ENCODE measurements at places on chromosomes 12 and 14.
A peak's percentile ranks its signal among the peaks of the same experiment; 100 is the strongest.

- DNase-seq, result no peak
These were observed 576.1 kb downstream of the ALG10 start for GRCh38 chr12:34598352-34598827.

DNA sequence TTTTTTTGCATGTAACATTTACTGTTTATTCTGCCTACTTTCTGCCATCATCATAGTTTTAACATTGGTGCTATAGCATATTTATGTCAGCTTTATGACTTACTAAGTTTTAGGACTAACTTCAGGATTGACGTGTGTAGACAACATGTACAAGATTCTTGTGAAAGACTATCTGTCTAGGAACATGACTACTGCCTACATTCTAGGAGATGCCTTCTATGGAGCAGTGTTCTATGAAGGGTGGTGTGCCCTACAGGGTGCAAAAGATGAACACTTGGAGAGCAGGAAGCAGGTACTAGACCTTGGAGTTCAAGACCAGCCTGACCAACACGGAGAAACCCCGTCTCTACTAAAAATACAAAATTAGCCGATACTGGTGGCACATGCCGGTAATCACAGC lies 118.6 kb downstream of the FGD4 start:
- no peak for DNase-seq

GRCh38 chr12:119341020-119341419 lies 6.5 kb downstream of the CCDC60 start:
- DNase-seq, result no peak

- DNase-seq, result no peak
These were observed 62.1 kb downstream of the ZNF664 start for GRCh38 chr12:124035163-124035562.

DNA sequence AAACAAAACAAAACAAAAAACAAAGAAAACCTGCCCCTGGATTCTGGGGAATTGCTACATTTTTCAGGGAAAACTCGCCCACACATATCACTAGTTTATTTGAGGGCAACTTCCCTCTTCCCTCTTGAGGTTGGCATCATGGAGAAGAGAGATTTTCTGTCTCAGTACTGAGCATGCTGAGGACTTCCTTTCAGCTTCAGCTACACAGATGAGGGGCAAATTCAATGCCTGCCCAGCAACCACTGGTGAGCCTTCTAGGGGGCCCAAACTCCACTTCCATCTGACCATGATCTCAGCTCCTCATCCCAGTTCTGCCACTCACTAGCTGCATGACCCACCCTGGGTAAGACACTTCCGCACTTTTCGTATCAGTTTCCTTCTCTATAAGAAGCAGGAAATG lies 63.1 kb upstream of the SCN8A start:
- no peak for DNase-seq

- DNase-seq, result no peak
These were observed 87.8 kb downstream of the DICER1 start for GRCh38 chr14:95069547-95069946.

DNA sequence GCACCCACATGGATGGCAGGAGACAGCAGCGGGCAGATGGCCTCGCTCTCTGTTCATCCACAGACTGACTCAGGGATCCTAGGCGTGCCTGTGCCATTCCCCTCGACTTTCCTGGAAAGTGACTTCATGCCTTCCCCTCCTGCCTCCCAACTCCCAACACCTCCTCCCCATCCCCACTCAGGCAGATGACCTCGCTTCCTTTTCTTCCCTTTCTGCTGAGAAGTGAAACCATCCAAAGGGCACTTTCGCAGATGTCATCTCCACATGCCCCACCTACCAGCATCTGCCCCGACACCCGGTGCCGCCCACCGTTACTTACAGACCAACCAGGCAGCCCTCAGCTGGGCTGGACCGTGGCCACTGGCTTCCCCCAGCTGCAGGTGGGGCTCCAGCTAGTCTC lies 29.6 kb downstream of the BEGAIN start:
- no peak for DNase-seq

DNA sequence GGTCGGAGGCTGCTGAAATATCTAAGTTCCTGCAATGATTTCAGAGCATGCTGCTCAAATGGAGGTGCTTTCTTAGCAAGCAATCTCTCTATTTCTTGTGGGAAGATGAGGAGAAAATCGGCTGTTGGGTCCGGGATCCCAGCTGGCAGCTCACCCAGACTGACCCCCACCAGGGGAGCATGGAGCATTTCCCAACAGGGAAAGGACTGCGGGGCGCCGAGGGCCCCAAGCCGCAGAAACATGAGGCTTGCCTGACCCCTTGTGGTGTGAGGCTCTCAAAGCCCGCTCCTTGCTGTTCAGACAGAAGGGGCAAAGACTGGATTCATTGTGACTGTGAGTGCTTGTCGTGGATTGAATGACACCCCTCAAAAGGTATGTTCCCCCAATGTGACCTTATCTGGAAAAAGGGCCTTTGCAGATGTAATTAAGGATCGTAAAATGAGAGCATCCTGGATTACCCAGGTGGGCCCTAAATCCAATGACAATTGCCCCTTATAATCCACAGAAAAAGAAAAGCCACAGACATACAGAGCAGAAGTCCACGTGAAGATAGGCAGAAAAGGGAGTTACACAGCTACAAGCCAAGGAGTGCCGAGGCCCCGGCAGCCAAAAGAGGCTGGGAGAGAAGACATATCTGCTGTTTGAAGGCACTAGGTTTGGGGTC lies 116.3 kb upstream of the VASH1 start:
- DNase-seq, result no peak

DNA sequence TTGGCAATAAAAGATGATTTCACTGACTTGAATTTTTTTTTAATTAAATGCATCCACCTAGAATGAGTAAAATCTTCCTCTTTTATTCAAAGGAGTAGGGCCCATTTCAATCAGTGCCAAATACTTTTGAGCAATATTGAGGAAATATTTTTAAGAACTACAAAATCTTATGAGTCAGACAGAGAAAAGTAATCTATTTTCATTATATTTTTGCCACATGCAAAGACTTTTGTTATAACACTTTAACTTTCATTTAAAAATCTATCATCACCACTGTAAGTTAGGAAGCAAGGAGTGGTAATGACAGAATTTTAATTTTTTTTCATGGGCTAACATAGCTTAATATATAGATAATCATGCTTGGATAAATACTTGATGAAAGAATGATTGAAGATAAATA lies 345.2 kb upstream of the KITLG start:
- no peak for DNase-seq

GRCh38 chr14:91904956-91905645 lies 37.8 kb upstream of the TC2N start:
- no peak for DNase-seq

GRCh38 chr12:10179776-10180181 lies 947 bp downstream of the TMEM52B start:
- DNase-seq, result no peak

DNA sequence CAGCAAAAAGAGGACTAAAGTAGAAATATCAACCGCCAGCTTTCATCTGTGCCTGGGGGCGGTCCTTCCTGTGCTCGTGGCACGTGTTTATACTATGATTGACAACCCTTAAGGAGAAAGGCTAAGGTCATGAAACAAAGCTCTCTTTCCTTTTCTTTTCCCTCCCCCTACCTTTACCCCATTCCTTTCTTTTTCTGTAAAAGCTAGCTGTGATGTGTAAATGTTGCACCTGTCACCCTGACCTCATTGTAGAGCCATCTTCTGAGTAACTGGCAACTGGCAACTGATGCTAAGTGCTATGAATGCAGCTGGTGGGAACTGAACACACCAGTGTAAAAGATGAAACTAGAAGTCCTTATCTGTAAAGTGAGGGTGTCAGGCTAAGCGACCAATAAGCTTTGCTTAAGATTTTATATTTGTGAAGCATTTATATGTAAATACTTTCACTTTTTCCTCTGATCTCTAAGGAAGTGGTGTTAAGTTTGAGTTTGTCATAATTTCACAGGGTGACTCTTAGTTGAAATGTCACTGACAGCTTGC lies 102.8 kb upstream of the BCAT1 start:
- DNase-seq, result peak; percentile 22

DNA sequence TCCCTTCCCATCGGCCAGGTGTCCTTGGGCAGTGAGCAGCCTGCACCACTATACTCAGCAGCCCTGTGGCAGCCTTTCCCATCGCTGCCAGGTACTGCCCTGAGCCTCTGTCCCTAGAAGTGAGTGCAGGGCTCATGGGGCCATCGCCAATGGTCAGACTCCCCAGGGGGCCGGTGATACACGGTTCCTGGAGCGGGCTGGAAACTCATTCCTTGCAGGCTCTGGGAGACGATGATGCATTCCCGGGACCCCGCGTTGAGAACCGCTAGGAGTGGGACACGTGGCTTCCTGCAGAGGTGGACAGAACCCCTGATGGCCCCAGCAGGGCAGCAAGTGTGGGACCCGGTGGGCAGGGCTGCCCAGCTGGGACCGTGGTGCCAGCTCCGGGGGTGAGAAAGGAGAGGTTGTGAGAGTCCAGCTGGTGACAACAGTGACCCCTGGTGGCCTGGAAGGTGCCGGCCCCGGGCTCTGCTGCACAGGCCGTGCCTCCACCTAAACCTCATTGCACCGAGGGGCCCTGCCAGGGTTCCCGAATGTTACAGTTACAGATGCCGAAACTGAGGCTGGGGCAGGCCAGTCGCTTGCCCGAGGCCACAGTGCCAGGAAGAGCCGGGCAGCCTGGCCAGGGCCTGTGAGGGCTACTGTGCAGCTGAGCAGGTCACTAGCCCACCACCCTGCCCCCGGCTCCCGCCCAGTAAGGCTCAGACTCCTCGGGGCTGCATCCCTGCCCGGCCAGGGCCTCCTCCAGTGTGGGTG lies 33.8 kb downstream of the FBRSL1 start:
- DNase-seq, result peak; percentile 48

DNA sequence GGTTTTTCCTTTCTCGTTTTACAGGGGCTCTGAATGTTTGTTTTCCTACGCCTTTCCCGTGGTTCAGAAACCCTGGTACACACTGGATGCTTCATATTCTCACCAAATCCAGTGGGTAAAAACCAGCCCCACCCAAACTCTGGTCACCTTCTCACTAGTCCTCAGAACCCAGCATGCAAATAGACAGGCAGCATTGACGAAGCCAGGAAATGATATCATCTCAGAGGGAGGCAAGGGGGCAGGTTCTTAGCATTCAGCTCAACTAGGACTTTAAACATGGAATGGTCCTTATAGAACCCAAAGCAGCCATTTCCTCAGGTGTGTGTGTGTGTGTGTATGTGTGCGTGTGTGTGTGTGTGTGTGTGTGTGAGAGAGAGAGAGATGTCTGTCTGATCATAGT lies 142.0 kb downstream of the KCNK10 start:
- no peak for DNase-seq

DNA sequence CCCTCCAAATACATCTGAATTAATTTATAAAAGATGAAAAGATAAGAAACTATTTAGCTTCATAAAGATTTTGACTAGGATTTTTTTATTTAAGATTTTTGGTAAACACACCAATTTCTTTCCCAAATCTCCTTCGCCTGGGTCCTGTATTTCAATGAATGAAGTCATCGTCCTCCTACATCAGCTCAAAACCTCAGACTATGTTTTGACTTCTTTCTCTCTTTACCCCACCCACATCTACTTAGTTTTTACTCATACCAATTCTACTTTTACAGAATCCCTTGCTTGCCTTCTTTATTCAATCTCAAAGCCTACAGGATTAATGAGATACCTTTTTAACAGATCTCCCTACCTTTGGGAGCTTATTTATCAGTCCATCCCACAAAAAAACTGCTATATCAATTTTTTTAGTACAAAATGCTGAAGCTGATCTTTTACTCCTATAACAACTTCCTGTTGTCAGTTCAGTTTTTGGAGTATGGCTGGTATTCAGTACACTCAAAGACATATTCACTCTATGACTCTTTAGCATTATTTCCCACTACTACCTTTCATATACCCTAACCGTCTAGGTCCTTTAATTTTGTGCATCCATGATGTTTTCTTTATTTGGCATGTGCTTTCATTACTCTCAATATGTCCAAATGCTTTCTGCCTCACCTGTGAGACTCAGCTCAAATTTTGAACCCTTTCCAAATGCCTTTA lies 18.7 kb upstream of the CCDC91 start:
- DNase-seq, result no peak

DNA sequence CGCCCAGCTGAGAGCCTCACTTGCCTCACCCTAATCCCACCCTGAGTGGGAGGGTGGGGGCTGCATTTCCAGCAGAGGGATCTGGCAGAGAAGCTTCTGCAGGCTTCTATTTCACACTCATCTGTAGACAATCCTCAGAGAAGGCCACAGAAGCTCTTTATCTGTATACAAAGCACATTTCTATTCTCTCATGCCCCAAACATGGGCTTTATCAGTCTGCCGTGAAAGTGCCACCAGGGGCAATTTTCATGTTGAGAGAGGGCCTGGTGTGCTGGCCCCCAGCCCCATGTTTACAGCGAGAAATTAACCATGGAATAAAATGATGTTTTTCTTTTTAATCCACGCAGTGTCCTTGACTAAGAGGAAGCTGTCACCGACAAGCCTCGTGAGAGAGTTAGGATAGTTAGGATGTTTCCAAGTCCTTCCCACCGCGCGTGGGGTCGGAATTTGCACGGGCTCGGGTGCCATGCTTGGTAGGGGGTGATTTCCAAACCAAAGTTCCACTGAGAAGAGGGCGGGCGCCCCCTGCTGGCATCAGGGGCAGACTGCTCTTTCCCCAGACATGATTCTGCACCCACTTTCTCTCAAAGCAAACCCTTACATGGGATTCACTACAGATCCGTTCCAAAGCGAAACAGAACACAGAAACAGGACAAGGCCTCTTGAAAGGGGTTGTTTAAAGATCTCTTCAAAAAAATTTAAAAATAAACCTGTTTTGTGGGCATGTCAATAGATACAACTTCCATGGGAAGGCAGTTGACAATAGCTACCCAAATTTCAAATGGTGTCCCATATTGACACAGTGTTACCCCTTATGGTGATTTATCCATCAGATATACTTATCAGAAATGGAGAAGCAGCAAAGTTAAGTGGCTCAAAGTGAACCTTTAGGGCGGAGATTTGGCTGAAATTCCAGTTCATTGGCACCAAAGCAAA lies 19.4 kb downstream of the BDKRB1 start:
- peak; percentile 25 for DNase-seq

- DNase-seq, result peak; percentile 42
These were observed 4.5 kb upstream of the GLIPR1 start for GRCh38 chr12:75476071-75476470.

DNA sequence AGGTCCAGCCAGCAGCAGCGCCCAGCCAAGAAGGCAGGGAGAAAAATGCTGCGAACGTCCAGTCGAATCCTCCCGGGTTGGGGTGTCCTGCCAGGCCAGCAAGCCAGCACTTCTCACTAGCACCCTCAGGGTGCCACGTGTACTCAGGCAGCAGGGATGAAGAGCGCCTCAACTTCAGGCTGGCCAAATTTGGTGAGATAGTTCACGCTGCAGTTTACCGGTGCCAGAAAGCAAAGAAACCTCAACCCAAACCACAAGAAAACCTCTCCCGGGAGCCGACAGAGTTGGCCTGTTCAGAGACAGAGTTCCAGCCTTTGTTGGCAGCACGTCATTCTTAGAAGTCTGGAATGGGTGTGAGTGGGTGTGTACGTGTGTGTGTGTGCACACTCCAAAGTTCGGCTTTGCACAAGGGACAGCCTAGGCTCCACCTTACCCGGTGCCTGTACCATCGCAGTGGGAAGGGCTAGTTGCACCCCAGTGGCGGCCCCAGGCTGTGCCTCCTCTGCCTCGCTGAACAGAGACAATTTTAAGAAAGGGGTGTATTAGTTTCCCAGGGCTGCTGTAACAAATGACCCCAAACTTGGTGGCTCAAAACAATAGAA lies 42.1 kb downstream of the ELK3 start:
- no peak for DNase-seq

GRCh38 chr12:63164911-63165310 lies 13.9 kb upstream of the AVPR1A start:
- DNase-seq, result no peak
